ENCODE measurements at places on chromosomes 1 and 21. TPM values are rescaled to one million over a fixed set of nuclear protein-coding genes. Genes with fewer than 3 reads are reported as not detected.

GRCh38 chr1:184752656-184753055 lies 2.0 kb downstream of the EDEM3 start:
- H3K36me3 ChIP-seq, result peaks cover 14% of the 10 kb centered on the region
- peak overlapping the region; percentile 90 for H3K27ac ChIP-seq
- no peak for DNase-seq
- peaks cover 4% of the 10 kb centered on the region for H3K27me3 ChIP-seq
- peak overlapping the region; percentile 83 for H3K4me3 ChIP-seq

- DNase-seq, result no peak
- H3K4me3 ChIP-seq, result no peak overlapping the region
- no peaks in the 10 kb centered on the region for H3K27me3 ChIP-seq
- H3K27ac ChIP-seq, result no peak overlapping the region
- peaks cover 7% of the 10 kb centered on the region for H3K4me1 ChIP-seq
- no peaks in the 10 kb centered on the region for H3K36me3 ChIP-seq
Observed at GRCh38 chr1:70863239-70863638, 184.4 kb downstream of the PTGER3 start.

DNA sequence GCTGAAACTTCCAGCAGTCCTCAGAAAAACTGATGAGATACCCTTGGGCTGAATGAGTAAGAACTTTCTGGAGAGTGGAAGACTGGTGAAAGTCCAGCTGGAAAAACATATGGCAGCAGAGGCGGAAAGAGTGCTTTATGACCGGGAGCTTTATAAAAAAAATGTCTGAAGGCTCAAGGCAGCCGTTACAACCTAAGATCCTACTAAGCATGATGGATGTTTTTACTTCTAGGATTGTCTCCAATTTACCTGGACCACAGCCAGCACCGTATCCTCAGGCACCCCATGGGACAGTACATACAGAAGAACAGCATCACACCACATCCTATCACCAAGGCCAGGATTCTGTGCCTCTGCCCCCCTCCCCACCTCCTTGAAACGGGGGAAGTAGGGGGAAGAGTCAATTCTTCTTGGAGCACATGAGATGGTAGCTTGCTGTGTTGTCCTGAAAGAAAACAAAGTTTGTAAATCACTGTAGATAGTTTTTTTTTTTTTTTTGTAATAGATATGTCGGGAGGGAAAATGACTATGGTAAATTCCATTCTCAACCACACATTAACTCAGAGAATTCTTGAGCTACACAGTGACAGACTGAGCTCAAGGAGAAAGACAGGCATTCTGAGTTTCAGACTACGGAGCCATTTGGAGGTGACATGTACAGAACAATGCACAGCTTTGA lies 11.8 kb upstream of the IRF2BP2 start:
- H3K27ac ChIP-seq, result no peak overlapping the region
- no peaks in the 10 kb centered on the region for H3K27me3 ChIP-seq

DNA sequence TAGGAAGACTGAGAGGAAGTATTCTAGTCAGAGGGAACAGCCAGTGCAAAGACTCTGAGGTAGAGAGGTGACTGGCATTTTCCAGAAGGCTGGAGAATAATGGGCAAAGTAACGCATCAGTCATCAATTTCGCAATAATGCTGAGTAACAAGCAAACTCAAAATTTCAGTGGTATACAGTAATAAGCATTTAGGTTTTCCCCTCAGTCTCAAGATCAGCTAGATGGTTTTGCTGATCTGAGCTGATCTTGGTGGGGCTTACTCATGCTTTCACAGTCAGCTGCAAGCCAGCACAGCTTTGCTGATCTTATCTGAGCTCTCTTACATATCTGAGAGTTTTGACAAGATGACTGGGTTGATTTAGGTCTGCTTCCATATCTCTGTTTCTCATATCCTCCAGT lies 108.7 kb downstream of the TSEN15 start:
- no peaks in the 10 kb centered on the region for H3K27me3 ChIP-seq
- DNase-seq, result peak; percentile 12
- H3K4me3 ChIP-seq, result no peak overlapping the region
- no peaks in the 10 kb centered on the region for H3K36me3 ChIP-seq
- H3K4me1 ChIP-seq, result peaks cover 8% of the 10 kb centered on the region
- H3K27ac ChIP-seq, result no peak overlapping the region

DNA sequence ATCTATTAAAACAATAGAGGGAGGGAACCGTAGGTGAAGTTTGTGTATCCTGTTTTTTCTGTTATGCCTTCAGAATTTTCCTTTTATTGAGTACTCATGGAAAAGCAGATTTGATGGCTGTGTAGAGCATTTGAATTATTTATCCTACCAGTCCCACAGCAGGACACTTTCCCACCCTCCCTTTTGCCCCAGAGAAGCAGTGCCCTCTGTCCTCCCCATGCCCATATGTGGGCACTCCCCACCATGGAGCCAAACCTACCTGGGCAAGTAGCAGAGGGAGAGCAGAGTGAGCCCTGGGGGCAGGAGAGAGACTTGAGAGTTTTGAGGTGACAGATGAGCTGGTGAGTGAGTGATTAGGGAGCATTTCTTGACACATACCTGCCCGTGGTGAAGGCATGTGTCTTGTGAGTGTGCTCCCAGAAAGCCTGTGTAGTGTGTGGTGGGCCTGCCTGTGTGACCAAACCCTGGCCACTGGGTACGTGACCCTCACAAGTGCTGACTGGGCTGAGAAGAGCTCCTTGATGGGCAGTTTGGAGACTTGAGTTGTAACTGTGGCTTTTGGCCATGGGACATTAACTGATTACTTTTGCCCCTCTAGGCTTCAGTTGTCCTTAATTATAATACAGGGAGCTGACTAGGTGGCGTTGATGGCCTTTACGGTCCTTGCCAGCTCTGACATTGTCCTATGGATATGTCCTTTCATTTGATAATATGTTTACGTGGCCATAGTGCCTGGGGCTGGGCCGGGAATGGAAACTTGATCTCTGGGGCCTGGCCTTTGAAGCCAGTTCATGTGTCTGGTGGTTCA lies 3.6 kb downstream of the PSEN2 start:
- peaks cover 16% of the 10 kb centered on the region for H3K4me1 ChIP-seq
- no peak for DNase-seq
- H3K36me3 ChIP-seq, result no peaks in the 10 kb centered on the region
- H3K27ac ChIP-seq, result no peak overlapping the region
- H3K4me3 ChIP-seq, result no peak overlapping the region

GRCh38 chr1:225483818-225484656 lies 56.2 kb upstream of the LBR start:
- H3K27ac ChIP-seq, result no peak overlapping the region
- H3K36me3 ChIP-seq, result no peaks in the 10 kb centered on the region
- no peak for DNase-seq
- H3K4me1 ChIP-seq, result peaks cover 6% of the 10 kb centered on the region

GRCh38 chr1:69502991-69503390 lies 64.7 kb upstream of the LRRC7 start:
- no peak for DNase-seq
- H3K4me1 ChIP-seq, result no peaks in the 10 kb centered on the region
- no peaks in the 10 kb centered on the region for H3K36me3 ChIP-seq
- no peak overlapping the region for H3K27ac ChIP-seq
- H3K4me3 ChIP-seq, result no peak overlapping the region

DNA sequence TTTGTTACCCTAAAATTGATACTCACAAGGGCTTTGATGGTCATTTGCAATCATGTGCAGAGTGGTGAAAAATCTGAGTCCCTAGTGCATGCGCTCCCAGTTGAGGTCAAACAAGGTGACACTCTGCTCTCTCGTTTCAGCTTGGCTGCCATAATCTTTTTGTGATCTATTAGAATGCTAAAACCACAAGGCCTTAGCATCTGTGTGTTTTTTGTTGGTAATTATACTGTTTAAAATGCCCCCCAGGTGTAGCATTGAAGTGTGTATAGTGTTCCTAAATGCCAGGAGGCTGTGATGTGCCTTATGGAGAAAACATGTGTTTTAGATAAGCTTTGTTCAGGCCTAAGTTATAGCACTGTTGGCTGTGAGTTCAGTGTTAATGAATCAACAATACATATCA lies 89.3 kb downstream of the PLD5 start:
- no peaks in the 10 kb centered on the region for H3K27me3 ChIP-seq
- no peak overlapping the region for H3K27ac ChIP-seq
- no peaks in the 10 kb centered on the region for H3K4me1 ChIP-seq
- no peaks in the 10 kb centered on the region for H3K36me3 ChIP-seq
- H3K4me3 ChIP-seq, result no peak overlapping the region
- no peak for DNase-seq

DNA sequence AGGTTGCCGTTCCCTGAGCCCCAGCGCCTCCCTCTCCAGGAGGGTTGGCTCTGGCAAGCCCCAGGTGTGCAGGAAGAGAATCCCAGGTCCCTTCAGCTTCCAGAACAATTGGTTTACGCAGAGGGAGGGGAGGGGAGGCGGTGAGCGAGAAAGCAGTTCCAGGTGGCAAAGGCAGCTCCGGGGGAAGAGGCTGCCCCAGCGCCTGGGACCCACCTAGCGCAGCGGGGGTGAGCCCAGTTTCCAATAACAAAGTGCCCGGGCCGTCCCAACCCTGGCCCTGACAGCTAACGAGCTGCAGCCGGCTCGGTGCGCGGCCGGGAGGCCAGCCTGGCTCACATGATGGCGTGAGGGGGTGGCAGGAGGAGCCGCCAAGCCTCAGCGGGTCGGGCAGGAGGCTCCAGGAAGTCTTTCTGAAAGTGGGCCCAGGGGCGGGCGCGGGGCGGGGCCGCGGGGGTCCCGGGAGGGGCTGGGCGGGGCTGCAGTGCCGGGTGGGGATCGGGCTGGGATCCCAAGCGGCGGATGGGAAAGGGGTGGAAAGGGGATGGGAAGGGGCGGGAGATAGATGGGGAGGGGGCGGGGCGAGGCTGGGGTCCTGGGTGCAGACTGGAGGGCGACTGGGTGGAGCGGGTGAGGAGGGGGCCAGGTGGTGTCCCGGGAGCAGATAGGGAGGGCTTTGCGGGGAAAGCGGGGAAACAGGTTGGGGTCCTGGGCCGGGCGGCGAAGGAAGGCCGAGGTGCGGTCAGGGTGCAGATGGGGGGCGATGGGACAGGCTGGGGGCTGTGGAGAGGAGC lies 22.8 kb downstream of the DHRS3 start:
- DNase-seq, result no peak
- peak overlapping the region; percentile 25 for H3K4me3 ChIP-seq
- no peaks in the 10 kb centered on the region for H3K36me3 ChIP-seq
- H3K27me3 ChIP-seq, result peaks cover 16% of the 10 kb centered on the region

DNA sequence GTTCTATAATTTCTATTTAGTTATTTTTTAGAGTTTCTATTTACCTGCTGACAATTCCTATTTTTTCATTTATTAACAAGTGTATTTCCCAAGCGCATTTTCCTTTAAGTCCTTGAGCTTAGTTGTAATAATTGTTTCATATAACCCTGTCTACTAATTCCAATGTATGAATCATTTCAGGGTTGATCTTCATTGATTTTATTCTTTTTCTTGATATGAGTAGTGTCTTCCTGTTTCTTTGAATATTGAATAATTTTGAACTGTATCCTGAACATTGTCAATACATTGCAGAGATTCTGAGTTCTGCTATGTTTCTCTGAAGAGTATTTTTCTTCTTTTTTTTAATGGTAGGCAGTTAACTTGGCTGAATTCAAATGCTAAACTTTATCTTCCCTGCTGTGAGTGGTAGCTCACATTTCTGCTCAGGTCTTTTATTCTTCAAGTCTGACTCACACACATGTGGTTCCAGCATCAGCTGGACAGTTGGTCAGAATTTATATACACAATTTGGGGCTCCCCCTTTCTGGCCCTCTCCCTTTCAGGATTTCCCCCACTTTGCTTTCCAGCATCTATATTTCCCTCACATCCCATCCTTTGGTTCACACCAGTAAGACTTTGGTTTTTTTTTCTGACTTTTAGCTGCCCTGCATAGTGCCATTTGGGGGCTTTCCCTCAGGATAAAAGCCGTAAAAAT lies 54.4 kb upstream of the WDR26 start:
- H3K27ac ChIP-seq, result no peak overlapping the region
- no peak overlapping the region for H3K4me3 ChIP-seq
- H3K4me1 ChIP-seq, result peaks cover 15% of the 10 kb centered on the region
- H3K27me3 ChIP-seq, result no peaks in the 10 kb centered on the region
- peaks cover 2% of the 10 kb centered on the region for H3K36me3 ChIP-seq
- no peak for DNase-seq

DNA sequence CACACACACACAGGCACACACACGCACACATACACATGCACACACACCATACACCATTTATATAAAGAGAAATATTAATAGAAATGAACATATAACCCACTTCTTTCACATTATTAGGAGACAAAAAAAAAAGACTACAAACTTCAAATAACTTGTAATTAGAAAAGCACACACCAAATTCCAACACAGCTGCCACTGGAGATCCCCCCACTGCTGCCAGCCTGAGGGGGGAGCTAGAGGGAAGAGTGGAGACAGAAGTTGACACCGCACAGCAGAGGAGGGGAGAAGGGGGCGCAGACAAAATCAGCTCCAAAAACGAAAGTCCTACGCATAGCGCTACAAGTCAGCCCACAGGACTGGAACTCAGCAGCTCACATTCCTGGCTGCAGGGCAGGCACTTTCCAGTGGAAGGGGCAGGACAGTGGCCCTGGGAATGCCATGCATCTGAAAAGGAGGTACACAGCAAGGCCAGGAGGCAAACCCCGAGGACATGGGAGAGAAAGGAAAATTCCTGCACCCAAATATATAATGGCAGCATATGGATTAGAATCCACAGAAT lies 36.5 kb downstream of the LGALS8 start:
- DNase-seq, result no peak
- H3K27ac ChIP-seq, result no peak overlapping the region
- H3K36me3 ChIP-seq, result peaks cover 43% of the 10 kb centered on the region
- H3K4me1 ChIP-seq, result peaks cover 4% of the 10 kb centered on the region
- no peaks in the 10 kb centered on the region for H3K27me3 ChIP-seq

- peaks cover 22% of the 10 kb centered on the region for H3K27me3 ChIP-seq
- peak; percentile 40 for DNase-seq
- H3K27ac ChIP-seq, result no peak overlapping the region
- H3K36me3 ChIP-seq, result no peaks in the 10 kb centered on the region
- no peak overlapping the region for H3K4me3 ChIP-seq
Observed at GRCh38 chr1:7207875-7208646, 422.8 kb downstream of the CAMTA1 start.

- H3K27me3 ChIP-seq, result no peaks in the 10 kb centered on the region
- no peak overlapping the region for H3K27ac ChIP-seq
- H3K4me1 ChIP-seq, result no peaks in the 10 kb centered on the region
- no peak overlapping the region for H3K4me3 ChIP-seq
Observed at GRCh38 chr1:68199603-68200002, 32.7 kb downstream of the WLS start.

GRCh38 chr1:233394860-233395717 lies 67.6 kb downstream of the MAP3K21 start:
- peaks cover 17% of the 10 kb centered on the region for H3K27me3 ChIP-seq
- peak; percentile 50 for DNase-seq
- no peaks in the 10 kb centered on the region for H3K36me3 ChIP-seq
- no peak overlapping the region for H3K27ac ChIP-seq

- DNase-seq, result no peak
- H3K27me3 ChIP-seq, result no peaks in the 10 kb centered on the region
- no peak overlapping the region for H3K27ac ChIP-seq
- no peaks in the 10 kb centered on the region for H3K4me1 ChIP-seq
- H3K36me3 ChIP-seq, result no peaks in the 10 kb centered on the region
Observed at GRCh38 chr21:24420689-24421088, 1186.6 kb downstream of the MRPL39 start.

GRCh38 chr1:116375887-116376728 lies 3.1 kb downstream of the ATP1A1 start:
- H3K4me1 ChIP-seq, result peaks cover 63% of the 10 kb centered on the region
- peak; percentile 42 for DNase-seq
- peak overlapping the region; percentile 92 for H3K27ac ChIP-seq
- peaks cover 17% of the 10 kb centered on the region for H3K36me3 ChIP-seq
- peaks cover 5% of the 10 kb centered on the region for H3K27me3 ChIP-seq

The PCBP3 gene
- total RNA-seq, result 4.8 TPM

The ZCCHC17 gene
- total RNA-seq, result 23.0 TPM

The COL24A1 gene
- not detected for total RNA-seq

The RAB42 gene
- total RNA-seq, result not detected

The TARS2 gene
- total RNA-seq, result 31.9 TPM

The RUNX1 gene
- 54.0 TPM for total RNA-seq

The MSH4 gene
- total RNA-seq, result 0.40 TPM

The LTN1 gene
- total RNA-seq, result 25.7 TPM

The SPATA21 gene
- not detected for total RNA-seq

Data from activated CD4-positive, alpha-beta T cell treated with anti-CD3 and anti-CD28 coated beads, Interleukin-2, amount 10 ng/mL, durations not matched to agents 7 days and 5 days (primary cell).